ENCODE measurements at places on chromosomes 7 and 10. TPM values are rescaled to one million over a fixed set of nuclear protein-coding genes. Genes with fewer than 3 reads are reported as not detected.
A peak's percentile ranks its signal among the peaks of the same experiment; 100 is the strongest.

Gene SMC3
- total RNA-seq: 18.9 TPM

Gene PHTF2
- total RNA-seq: 12.8 TPM

DNA sequence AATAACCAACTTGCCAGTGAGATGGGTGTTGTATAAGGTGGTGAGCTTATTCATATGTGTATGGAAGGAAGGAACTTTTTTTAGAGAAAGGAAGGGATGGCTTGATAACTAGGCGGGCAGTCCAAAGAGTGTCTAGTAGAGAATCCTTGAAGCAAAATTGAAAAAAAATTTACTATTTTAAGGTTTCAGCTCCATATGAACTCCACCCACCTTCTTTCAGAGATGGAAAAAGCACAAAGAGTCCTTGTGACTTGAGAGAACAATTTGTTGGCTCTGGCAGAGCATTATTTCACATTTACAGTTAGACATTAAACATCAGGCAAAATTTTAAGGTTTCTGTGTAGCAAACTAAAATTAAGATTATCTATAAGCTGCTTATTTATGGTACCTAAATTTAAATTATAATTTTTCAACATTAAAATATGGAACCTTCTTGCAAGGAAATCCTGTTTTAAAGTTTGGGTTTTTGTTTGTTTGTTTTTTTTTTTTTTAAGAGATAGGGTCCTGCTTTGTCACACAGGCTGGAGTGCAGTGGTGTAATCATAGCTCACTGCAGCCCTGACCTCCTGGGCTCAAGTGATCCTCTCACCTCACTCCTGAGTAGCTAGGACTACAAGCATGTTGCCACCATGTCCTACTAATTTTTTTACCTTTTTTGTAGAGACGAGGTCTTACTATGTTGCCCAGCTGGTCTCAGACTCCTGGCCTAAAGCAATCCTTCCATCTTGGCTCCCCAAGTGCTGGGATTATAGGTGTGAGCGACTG lies 12.2 kb downstream of the PTPN12 start:
- peak overlapping the region; percentile 67 for H3K27ac ChIP-seq
- peaks cover 45% of the 10 kb centered on the region for H3K4me1 ChIP-seq
- DNase-seq: no peak
- no peak overlapping the region for H3K4me3 ChIP-seq

DNA sequence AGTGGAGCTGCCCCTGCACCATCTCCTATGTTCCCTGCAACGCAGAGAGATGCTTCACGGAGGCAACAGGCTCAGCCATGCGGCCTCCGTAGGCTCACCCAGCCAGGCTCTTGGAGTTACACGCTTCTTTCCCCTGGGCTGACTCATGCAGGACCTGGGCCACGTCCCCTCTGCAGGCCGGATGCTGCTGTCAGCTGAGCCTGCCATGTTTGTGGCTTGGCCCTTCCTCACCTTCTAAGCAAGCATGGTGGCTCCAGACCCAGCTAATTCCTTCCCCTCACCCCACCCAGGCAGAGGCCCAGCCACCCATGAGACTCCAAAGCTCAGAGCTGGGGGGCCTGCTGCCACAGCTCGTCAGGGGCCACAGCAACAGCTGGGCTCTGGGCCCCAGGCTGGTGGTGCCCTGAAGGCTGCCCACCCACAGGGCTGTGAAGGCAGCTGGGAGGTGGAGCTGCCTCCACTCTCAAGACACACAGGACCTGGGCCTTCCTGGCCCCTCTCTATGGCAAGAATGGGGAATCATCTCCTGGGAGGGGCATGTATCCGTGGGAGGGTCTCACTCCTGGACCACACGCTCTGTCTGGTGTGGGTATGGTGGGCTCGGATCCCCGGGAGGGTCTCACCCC lies 219.6 kb downstream of the ELFN1 start:
- H3K36me3 ChIP-seq: peaks cover 18% of the 10 kb centered on the region
- H3K4me1 ChIP-seq: peaks cover 7% of the 10 kb centered on the region
- no peak for DNase-seq
- no peak overlapping the region for H3K27ac ChIP-seq

- no peaks in the 10 kb centered on the region for H3K36me3 ChIP-seq
- no peak overlapping the region for H3K4me3 ChIP-seq
- H3K27ac ChIP-seq: no peak overlapping the region
- no peaks in the 10 kb centered on the region for H3K4me1 ChIP-seq
- no peak for DNase-seq
Measured at GRCh38 chr10:6328699-6329423, 126.1 kb downstream of the PFKFB3 start.

Measured in suprapubic skin (tissue), 4 donors.